ENCODE measurements at places on chromosomes 6 and 20. TPM values are rescaled to one million over a fixed set of nuclear protein-coding genes. Genes with fewer than 3 reads are reported as not detected.

The HLA-DQB1 gene
- total RNA-seq: not detected

The TFAP2D gene
- total RNA-seq: not detected

The LPA gene
- total RNA-seq: not detected

The FAXC gene
- total RNA-seq: 3.6 TPM

The ARHGAP18 gene
- 86.1 TPM for total RNA-seq

The TMEM244 gene
- total RNA-seq: not detected

The PPIL6 gene
- 0.33 TPM for total RNA-seq

The SMOC2 gene
- not detected for total RNA-seq

The SLC17A2 gene
- not detected for total RNA-seq

The MOG gene
- total RNA-seq: not detected

The KCNK15 gene
- total RNA-seq: not detected

The C6orf141 gene
- 13.7 TPM for total RNA-seq

All from endothelial cell of umbilical vein (primary cell).